ENCODE measurements at places on chromosomes 4 and X. TPM values are rescaled to one million over a fixed set of nuclear protein-coding genes. Genes with fewer than 3 reads are reported as not detected.

- no peak for DNase-seq
These were observed 86.8 kb downstream of the PDGFRA start for GRCh38 chr4:54315561-54316538.

DNA sequence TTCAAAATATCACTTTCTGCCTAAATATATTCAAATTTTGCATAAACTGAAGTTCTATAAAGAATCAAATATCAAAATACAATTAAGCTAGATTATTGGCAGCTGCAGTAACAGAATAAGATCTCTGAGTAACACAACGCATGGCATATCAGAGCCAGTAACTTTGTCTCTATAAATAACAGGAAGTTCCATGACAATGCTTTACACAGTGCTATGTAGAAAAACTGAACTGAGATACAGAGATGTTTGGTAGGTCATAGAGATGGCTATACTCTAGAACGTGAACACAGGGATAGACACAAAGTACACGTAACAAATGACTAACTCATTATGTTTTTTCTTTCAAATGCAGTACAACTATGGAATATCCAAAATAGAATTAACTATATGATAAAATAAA is 18.2 kb downstream of the UBE2D3 start:
- no peak for DNase-seq

DNA sequence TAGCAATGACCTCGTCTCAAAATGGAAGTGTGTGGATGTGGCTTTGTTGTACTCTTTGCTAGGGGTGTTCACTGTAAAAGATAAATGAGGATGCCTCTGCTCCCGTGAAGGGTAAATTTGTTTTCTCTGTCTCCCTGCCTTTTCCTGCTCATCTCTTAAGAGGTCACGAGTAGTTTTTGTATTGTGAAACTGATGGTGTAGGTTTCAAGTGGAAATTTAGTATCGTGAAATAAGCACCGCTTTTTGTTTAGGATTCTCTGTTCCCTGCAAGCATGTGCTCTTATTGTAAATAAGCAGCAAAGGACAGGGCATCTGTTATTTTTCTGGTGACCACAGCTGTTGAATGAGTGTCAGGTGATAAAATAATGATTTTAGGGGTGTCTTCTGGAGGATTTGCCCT is 104.6 kb downstream of the PHEX start:
- DNase-seq: no peak

Gene TCEAL7
- total RNA-seq: 18.5 TPM
